SJCRH30 (cell line): ENCODE measurements at places on chromosomes 12 and 14. TPM values are rescaled to one million over a fixed set of nuclear protein-coding genes. Genes with fewer than 3 reads are reported as not detected.

AQP6 gene
- total RNA-seq, result not detected in 2 replicates

DNA sequence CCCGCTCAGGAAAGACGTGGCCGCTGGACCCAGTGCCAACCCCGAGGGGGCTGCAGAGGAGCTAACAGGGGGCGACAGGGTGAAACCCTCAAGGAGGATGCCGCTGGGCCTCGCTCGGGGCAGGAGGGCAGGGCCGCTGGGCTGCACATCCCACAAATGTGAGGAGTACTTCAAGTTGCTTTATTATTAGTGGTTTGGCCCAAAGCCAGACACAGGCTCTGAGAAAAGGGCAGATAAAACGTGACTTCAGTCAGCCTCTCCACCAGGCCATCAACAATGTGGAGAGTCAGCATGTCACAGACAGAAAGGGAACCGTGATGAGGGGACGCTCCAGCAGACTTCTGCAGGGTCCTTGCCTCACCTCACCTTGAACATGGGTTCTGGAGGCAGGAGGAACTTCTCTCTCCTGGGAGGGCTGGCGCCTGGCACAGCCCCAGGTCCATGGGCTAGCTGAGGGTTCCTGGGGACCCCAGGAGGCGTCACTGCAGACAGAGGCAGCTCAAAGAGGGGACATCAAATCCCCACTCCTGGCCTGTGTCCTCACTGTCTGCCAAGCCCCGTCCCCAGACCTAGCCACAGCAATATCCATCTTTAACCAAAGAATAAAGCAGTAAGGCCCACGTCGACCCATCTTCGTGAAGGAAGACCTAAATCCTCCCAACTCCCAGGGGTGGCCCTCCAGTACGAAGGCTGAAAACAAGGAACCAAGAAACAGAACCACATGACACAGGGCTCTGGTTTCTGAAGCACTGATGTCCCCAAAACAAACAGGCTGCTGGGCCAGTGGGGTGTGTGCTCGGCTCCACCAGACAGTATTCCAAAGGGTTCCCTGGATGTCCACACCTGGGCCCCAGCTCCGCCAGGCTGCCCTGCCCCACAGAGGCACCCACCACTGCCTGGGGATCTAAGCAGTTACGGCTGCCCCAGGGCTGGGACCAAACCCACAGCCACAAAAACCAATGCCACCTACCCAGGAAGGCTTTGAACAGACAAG is 35.1 kb downstream of the CCDC85C start:
- DNase-seq, result peak; percentile 80

- no peak for DNase-seq
These were observed 857.8 kb downstream of the C12orf50 start for GRCh38 chr12:87171356-87171755.

DNA sequence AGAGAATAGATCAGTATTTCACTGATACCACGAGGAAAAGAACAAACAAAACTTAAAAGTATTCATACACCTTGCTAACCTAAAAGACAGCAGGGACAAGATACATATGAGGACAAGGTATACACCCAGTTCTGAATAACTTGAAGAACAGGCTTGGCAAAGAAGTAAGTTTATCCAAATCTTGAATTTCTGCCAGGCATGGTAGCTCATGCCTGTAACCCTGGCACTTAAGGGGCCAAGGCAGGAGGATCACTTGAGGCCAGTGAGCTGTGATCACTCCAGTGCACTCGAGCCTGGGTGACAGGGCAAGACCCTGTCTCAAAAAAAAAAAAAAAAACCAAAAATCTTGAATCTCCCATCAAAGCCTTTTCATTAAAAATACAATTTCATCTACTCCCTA is 25.0 kb downstream of the EIF2S1 start:
- no peak for DNase-seq
